Stimulated activated naive CD4-positive, alpha-beta T cell treated with Interleukin-2 at 50 U/mL for 16 hours (primary cell): ENCODE measurements at places on chromosomes 5 and 9.

DNA sequence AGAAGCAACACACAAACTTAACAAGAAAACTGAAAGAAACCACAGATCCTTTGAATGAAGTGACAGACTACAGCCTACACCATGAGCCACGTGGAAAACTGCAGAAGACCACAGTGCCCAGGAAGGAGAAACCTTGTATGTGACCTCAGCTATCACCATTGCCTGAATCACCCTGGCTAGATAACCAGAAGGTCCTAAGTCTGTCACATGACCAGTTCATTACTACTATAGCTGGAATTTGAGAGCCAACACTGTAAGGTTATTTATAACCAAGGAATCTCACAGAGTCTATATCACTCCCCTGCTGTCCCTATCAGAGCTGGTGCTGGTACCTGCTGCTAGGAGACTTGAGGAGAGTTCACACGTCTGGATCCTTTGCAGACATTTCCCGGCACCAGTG, 90.3 kb upstream of the FBXL17 start:
- DNase-seq = no peak

GRCh38 chr9:113345190-113345589, 4.2 kb upstream of the BSPRY start:
- no peak for DNase-seq

GRCh38 chr9:18566121-18566520, 92.2 kb downstream of the ADAMTSL1 start:
- DNase-seq = no peak

- no peak for DNase-seq
Measured at GRCh38 chr9:21873540-21874221, 71.2 kb downstream of the MTAP start.

- no peak for DNase-seq
Measured at GRCh38 chr5:5159282-5160103, 19.4 kb downstream of the ADAMTS16 start.

- no peak for DNase-seq
Measured at GRCh38 chr9:101028346-101029314, at the start of gene PLPPR1. TSS of gene PLPPR1 (plus strand) at chr9:101028727.

DNA sequence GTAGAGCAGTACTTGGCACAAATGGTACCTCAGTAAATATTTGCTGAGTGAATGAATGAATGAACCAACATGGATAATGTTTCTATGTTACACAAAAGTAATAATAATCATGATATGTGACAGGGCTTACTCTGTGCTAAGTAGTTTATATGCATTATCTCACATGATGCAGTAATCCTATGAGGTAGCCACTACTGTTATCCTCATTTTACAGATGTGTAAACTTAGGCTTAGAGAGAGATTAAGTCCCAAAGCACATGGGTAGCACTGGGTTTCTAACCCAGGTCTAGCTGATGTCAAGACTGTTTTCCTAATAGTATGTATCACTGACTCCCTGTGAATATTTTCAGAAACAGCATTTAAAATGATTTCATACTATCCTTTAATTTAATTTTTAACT, 44.1 kb upstream of the VDAC1 start:
- DNase-seq = no peak

DNA sequence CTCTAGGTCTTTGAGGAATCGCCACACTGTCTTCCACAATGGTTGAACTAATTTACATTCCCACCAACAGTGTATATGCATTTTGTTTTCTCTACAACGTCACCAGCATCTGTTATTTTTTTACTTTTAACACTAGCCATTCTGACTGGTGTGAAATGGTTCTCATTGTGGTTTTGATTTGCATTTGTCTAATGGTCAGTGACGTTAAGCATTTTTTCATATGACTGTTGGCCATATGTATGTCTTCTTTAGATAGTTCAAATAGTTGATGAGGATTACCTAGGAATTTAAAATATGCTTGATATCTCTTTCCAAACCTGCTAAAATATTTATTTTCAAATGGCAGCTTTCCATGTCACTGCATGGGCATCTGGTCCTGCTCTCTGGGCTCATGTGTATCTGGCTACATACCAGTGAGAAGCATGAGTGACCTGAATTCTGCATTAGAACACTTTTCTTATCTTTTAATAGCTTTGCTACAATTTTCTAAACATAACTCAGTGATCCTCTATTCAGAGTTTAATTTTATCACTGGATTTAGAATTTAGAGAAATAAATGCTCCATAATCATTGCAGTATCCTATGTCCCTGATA, 95.8 kb upstream of the ADAMTS16 start:
- no peak for DNase-seq

DNA sequence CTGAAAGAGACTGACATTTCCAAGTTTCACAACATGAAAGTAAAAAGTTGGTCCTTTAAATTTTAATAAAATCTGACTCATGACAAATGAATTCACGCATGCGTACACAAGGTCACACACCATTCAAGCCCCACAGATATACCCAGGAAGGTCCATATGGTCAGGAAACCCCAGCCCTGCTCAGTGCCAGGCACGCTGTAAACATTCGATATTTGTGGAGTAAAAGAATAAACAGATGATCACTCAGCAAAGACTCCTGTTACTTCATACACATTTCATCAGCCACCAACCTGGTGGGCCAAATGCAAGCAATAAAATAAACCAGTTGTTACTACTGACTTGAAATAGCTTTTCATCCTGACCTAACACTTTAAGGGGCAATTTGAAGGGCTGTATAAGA, 158.0 kb upstream of the RETREG1 start:
- DNase-seq = no peak

- DNase-seq = no peak
Measured at GRCh38 chr9:14978022-14979000, 68.1 kb upstream of the FREM1 start.

DNA sequence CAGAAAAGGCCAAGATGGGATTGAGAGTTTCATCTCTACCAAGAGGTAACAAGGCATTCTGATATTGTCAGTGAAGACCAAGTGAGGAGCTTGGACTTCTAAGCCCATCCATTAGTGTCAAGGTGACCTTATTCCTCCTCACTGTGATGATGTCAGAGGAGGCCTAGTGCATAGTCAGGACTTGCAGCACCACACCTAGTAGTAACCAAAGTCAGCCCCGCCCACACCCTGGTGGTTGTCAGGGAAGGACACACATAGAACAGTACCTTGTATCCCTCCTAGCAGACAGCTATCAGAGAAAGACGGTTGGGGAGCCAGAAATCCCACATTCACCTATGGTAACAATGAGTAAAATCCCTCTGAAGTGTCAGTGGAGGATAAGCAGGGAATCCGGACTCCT, 111.7 kb downstream of the AP3B1 start:
- DNase-seq = no peak

- DNase-seq = no peak
Measured at GRCh38 chr5:53537711-53538110, 22.7 kb upstream of the NDUFS4 start.

- no peak for DNase-seq
Measured at GRCh38 chr5:145660897-145661640, 174.1 kb downstream of the PRELID2 start.

- DNase-seq = no peak
Measured at GRCh38 chr5:176167800-176168199, 70.4 kb upstream of the SIMC1 start.

DNA sequence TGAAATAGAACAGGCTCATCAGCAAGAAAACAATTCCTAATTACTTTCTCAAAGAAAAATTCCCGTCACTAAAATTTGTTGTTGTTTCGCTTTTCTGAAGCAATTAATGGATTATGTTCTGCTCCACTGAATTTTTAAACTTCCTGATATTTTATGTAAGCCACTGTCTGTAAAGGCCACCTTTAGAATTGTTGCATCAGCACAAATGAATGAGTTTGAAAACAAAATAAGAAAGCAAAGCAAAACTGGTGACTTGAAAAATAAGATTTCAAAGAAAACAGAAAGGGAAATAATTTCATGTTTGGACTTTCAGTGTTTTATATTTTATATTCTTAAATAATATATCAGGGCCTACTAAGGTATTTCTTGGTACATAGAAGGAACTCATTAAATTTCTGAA, 636.3 kb upstream of the TYRP1 start:
- DNase-seq = no peak

DNA sequence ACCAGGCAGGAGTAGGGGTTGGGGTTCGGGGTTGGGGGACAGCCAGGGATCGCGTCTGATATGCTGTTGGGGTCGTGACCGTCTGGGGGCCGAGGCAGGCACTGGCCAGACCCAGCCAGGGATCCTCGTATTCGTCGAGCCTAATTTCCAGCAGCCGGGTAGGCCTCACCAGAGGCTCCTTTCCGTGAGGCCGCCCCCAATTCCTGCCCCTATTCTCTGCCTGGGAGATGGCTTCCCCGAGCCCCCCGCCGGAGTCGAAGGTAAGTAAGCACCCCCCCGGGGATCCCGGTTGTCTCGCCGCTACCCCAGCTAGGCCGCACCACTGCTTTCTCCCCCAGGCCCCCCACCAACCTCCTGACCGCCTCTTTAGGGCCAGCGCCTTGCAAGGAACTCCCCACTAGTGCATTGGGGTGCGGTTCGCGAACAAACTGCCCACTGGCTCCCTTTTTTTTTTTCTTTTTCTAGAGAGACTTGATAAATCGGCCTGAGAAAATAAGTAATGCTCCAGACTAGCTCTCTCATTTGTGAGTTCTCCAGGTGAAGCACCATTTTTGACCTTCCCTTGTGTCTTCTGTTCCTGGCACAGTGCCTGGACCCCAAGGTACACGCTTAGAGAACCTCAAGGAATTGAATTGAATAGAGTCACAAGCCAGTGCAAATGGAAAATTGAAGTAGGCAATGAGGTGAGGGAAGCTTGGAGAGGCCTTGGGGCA, 435 bp downstream of the ZNF189 start:
- DNase-seq = no peak

DNA sequence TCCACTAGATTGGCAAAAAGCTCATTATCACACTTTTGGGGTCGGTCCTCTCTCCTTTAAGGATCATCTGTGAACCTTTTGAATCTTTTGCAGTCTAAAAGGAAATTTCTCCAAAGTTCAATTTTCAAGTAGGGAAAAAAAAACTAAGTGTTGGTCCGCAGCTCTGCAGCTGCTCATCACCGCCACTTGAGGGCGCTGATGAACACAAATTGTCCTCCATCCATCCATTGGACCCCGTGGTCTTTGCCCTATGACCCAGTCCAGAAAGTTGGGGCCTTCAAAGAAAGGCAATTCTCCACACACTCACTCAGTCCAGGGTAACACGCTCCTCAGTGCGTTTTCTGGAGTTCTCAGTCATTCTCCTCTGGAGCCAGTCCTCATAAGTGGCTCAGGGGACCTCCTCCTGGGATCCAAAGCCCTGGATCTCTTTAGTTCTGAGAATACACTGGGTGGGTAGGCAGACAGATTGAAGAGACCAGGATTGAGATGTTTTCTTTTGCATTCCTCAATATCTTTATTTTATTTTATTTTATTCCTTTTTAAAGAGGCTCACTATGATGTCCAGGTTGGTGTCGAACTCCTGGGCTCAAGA, 63.6 kb upstream of the SLC28A3 start:
- DNase-seq = no peak

- DNase-seq = no peak
Measured at GRCh38 chr5:2663489-2663888, 88.0 kb downstream of the IRX2 start.

GRCh38 chr5:141359790-141360426, at the start of gene PCDHGB2:
TSS of gene PCDHGB2 (plus strand) at chr5:141359994. CDS start at chr5:141360136, 142 bp downstream.
- DNase-seq = no peak

GRCh38 chr5:89981878-89982773, 427.4 kb downstream of the CETN3 start:
- DNase-seq = no peak

- no peak for DNase-seq
Measured at GRCh38 chr9:129368444-129368978, 190.4 kb upstream of the IER5L start.

GRCh38 chr9:98455256-98456155, 200.1 kb upstream of the TBC1D2 start:
- no peak for DNase-seq

- DNase-seq = no peak
Measured at GRCh38 chr9:114825126-114825795, 19.4 kb upstream of the TNFSF15 start.

GRCh38 chr5:168076561-168076991, 214.9 kb upstream of the WWC1 start:
- DNase-seq = no peak

DNA sequence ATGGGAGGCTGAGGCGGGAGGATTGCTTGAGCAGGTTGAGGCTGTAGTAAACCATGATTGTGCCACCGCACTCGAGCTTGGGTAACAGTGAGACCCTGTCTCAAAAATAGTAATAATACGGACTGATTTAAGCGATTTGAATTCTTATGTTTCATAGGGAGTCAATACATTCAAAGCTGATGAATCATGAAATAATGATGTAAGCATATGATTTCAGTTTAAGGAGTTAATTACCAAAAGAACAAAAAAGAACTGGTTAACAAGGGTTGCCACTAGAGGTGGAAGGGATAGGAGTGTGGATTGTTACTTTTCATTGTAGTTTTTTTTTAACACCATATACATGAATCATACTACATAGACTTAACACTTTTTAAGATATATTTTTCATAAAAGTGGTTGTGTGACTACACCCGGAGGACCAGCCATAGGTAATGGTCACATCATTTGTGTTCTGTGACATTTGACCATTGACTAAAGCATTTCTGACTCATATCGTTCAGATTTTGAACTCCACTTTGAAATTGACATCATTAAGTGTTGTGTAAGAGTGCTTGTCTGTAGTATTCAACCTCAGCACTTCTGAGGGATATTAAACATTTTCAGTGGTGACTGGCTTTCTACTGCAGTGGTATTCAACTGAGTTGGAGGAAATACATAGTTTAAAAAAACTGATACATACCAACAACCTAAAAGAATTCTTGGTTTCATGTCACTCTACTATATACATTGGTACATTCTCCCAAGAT, 7.0 kb downstream of the TRMT10B start:
- no peak for DNase-seq

GRCh38 chr5:158390577-158390976, 531.6 kb upstream of the CLINT1 start:
- DNase-seq = no peak

GRCh38 chr5:149646564-149646963, 65.3 kb downstream of the ARHGEF37 start:
- no peak for DNase-seq

- no peak for DNase-seq
Measured at GRCh38 chr9:109914280-109915027, 134.5 kb downstream of the PALM2AKAP2 start.

GRCh38 chr9:19180991-19181390, 49.5 kb upstream of the DENND4C start:
- no peak for DNase-seq

DNA sequence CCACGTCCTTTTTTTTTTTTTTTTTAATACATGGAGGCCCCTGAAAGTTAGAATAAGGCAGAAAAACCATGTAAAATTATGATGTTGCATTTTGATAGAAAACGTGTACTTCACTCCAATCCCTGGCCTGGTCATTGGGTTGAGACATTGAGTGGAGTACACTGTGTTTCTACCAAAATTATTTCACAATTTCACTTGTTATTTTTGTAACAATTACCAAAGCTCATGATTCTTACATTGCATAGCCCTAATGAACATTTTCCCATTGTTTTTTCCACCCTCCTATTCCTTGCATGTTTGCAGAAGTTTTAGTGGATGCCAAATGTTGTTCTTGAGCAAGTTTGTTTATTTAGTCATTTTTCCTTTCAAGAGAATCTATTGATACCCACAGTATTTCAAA, 21.9 kb downstream of the MAMDC2 start:
- DNase-seq = no peak

- no peak for DNase-seq
Measured at GRCh38 chr5:20113031-20113715, 125.2 kb upstream of the CDH18 start.
